ENCODE measurements at places on chromosomes 2 and 18.
A peak's percentile ranks its signal among the peaks of the same experiment; 100 is the strongest.

GRCh38 chr2:149290662-149291061, 39.7 kb upstream of the LYPD6 start:
- DNase-seq, result no peak

DNA sequence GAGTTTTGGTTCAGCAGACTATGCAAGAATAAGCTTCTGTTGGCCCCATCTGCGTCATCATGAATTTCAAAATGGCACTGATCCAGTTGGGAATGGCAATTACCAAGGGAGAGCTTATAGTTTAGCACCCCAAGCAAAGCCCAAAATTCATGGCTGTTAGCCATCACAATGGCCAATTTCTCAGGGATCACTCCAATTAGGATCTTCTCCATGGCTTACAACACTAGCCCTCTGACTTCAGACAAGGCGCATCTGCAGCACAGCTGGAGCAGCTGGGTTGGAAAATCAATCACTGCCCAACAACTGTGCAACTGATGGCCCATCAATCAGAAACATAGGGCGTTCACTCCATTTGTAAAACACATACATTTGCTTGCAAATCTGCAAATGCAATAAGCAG, 273.6 kb downstream of the SRBD1 start:
- no peak for DNase-seq

DNA sequence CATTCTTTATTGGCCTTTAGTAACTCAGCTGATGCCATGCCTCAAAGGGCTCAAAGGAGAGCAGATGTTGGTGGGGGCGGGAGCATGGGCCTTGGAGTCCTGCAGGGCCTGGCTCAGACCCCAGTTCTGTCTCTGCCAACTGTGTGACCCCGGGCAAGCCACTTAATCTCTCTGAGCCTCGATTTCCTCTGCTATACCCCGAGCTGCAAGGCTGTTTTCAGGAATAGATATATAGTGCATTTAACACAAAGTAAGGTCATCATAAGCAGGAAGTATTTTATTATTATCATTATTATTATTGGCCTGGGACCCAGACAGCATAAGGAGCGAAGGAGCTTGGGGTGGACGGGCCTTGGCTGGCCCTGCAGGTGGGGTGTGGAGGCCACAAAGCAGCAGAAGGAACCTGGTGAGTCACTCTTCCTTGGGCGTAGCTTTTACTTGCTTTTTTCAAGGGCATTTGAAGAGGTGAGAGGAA, 162.7 kb downstream of the INHBB start:
- no peak for DNase-seq

- no peak for DNase-seq
These were observed 51.1 kb upstream of the TNP1 start for GRCh38 chr2:216911008-216911407.

GRCh38 chr2:162029287-162029901, 44.6 kb downstream of the DPP4 start:
- peak; percentile 30 for DNase-seq

DNA sequence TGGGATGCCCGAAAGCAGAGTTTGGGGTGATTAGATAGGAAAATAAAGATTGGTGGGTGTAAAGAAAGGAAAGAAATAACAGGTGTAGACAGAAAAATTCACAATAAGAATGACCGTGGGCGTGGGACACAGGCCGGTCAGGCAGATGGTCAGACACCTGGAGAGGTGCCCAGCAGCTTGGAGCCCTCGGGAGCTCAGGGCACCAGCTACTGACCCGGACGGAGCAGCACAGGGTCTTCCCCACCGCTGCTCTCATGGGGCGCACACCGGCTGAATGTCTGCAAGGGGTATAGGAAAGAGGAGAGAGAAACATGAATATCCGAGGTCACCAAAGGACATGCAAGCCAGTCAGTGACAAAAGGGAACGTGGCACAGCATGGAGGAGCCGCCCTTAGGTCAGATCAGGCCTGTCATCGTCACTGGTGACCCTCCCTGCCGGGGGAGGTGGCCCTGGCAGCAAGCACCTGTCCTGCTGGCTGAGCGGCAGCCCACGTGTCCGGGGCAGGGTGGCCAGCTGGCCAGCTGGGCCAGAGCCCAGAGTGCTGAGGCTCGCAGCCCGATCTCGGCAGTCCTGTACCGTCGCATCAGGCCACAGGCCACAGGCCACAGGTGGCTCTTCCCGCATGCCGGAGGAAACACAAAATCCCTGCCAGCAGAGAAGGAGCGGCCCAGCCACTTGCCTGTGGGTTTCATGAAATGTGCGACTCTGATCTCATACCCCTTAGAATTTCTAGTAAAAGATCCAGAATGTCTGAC, 112.0 kb upstream of the NDUFV2 start:
- DNase-seq, result peak; percentile 35

DNA sequence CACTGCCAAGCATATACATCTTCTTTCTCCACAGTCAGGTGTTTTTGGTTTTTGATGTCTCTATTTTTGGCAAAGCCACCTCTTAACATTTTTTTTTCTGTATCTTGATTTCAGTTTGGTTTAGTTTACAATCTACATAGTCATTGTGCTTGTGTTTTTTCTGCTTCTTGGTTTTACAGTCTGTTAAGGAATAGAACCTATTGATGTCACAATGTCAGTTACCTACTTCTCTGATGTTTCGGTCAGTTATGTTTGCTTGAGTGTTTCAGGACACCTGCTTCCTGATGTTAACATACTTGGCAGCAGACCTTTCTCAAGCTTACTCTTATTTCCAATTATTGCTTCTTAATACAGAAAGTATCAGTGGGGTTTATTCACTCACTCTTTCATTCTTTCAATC, 253.3 kb downstream of the SPAG16 start:
- DNase-seq, result no peak

- DNase-seq, result no peak
These were observed 52.9 kb upstream of the SPATS2L start for GRCh38 chr2:200253639-200254038.

DNA sequence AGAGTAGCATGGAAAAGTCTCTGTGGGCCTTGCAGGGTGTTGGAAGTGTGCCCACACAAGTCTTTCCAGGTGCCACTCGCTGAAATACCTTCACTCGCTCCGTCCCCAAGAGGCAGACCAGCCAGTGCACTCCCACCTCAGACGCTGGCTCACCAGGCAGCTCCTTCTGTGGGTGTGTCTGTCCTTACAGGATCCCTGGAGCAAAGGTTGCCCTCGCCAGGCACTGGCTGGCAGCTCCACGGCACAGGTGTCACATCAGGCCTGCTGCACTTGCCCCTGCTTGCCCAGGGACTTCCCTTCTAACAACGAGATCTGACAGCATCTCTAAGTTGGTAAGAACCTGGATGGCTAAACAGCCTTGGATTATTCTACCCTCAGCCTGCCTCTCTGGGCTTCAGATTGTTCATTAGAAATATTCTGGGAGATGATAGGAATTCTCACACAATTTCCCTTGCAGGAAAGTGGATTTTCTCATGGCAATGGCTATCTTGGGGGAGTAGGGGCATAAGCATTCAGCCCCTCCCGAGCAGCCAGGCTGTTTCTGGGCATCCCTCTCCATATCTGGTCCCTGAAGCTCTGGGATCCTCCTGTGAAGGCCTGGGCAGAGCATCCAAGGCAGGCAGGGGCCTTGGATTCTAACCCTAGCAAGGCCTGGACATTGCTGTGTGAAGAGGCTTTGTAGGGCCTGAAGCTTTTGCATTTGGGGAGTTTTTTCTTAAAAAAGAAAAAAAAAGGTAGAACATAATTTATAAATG, 262.1 kb downstream of the MYCN start:
- DNase-seq, result no peak

Measured in GM04504 (cell line).